ENCODE measurements at places on chromosomes 16 and 17.
A peak's percentile ranks its signal among the peaks of the same experiment; 100 is the strongest.

DNA sequence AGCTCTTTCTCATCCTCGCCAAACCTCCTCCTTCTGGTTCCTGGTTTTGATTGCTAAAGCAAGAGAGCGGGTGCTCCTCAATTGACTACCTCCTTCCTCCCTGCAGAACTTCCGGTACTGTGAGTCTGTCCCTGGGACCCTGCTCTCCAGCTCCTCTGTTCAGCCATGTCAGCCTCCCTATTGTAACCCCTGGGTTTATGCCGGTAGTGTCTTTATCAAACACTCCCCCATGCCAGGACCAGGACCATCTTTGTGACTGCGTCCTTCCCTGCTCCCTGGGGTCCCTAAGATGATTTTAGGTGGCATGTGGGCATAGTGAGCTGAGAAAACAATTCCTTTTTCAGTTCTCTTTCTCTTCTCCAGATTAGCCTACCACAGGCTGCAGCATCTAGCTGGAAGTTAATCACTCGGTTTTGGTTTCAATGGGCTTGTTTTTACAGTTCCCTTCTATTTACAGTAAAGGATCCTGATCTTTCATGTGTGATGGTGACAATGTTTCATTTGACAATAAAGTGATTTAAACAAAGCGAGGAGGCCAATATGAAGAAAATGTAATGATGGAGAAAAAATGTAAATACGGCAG is 27.7 kb upstream of the IL21R start:
- peak; percentile 71 for DNase-seq

DNA sequence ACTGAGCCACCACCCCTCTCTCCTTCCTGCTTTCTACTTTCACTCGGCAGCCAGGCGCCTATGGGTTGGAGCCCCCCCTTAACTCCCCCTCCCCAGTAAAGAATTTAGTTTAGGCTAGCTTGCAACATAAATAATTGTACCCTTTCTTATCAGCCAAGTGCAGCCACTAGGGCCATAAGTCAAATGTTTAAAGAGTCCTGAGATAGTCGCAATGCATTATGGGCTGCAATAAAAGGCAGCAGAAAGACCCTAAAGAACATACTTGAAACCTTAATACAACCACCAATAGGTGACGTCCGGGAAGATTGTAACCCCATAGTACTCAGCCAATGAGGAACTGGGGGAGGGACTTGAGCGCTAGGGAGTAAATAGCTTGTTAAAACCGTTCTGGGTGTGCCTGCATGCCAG is 40.5 kb downstream of the C16orf82 start:
- DNase-seq: no peak

GRCh38 chr17:73588301-73588846 is 55.9 kb downstream of the SDK2 start:
- no peak for DNase-seq

- no peak for DNase-seq
Observed at GRCh38 chr16:12440228-12440530, 363.5 kb downstream of the CPPED1 start.

DNA sequence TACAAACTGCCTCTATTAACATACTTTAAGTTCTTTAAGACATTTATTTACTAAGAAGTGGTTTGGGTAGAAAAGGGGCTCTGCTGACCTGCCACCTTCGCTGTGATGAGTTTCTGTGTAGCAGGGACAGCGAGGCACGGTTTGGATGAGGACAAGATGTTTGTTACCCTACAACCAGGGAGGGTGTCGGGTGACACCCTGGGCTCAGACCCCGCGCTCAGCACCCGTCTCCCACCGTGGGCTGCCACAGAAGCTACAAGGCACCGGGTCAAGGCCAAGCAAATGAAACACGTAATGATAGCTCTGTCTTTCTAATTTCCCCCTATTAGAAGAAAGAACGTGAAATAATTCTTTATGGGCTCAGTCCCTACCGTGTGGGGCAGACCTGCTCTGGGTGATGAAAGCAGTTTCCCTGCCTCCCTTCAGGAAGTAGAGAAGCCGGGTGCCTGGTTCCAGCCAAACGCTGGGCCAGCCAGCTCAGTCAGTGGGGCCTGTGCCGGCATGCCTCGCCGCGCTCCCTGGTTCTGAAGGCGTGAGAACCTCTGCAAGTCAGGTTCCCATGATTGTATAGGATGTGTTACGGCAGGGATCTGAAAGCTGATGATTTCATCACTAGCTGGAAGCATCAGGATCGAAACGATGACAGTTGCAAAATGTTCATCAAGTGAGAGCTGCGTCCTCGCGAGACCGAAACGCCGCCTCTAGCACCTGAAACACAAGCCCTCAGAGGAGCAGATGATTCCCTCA is 3.9 kb downstream of the ZNF750 start:
- no peak for DNase-seq

DNA sequence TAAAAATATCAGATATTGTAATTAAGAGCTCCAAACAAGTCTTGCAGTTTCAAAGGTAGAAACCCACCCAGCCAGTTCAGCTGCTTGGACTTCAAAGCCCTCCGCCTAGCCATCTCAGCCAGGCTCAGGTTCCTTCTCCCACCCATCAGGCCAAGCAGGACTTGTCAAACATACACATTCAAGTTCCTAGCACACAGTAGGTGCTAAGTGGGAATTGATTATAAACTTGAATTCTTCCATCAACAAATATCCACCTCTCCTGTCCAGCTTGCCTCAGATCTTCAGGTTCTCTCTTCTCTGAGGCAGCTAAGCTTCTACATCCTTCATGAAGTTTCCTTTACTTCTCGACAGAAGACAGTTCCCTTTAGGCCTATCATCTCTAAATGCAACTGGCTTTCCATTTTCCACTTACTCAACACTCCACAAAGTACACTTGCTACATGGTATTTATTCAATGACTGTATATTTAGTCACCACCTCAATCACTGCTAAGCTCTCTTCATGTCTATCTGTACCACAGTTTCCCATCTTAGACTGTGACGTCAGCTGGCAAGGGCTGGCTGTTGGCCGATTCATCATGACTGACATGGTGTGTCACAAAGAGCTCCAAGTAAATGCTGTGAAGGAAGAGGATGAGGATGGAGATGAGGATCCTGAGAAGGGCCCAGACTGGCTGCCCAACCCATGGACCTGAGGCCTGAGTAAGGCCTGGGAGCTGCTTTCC is 13.3 kb upstream of the COG7 start:
- no peak for DNase-seq

All from GM06990 (cell line).